RPMI8226 (cell line): ENCODE measurements at places on chromosomes 5 and 9.

- DNase-seq = no peak
These were observed 8.1 kb downstream of the SPRY4 start for GRCh38 chr5:142316681-142317080.

DNA sequence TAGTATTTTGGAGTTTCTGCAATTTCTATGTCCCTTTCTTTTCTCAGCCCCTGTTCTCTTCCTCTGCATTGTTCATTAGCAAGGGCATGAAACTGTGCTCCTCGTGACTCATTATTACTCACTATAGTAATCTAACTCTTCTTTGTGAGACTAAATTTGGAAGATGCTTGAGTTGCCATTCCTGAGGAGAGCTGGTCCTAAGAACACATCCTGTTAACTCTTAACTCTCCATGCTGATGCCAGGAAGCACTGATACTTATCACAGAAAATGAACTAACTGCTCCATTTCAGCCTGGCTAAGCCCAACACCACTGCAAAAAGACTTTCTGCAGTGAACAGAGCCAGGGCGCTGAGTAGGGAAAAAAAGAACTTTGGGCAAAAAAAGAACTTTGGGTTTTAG, 10.6 kb upstream of the CSNK1A1 start:
- DNase-seq = peak; percentile 72

DNA sequence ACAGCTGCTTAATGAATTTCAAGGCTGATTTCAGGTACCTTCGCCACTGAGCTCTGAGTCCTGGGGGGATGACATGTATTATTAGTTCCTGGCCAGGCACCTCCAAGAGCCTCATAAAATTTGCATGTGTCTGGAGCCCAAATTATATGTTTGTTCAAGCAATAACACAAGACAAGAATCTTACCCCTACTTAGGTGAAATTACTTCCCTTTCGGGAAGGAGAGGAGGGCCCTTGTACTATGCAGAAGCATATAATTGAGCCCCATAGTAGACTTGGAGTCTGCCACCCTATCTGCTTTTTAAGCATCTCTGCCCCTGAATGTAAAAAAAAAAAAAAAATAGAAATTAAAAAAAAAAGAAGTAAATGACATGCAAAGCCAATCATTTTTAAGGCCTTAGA, 13.0 kb upstream of the TMEM38B start:
- DNase-seq = no peak

DNA sequence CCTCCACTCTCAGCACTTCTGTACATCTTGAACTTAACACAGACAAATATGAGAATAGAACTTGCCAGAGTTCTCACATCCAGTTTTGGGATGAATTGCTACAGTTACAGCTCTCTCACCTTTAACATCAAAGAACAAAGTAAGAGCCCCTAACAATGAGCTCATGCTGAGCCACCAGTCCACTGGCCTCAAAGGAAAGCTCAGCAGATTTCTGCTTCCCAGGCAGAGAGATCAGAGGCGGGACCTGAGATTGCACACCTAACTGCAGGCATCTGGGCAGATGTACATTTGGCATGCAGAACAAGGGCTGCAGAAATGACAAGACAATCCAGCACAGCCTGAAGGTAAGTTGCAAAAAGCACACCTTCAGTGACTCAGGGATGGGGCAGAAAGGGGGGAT, 300.9 kb downstream of the MRPS30 start:
- no peak for DNase-seq

GRCh38 chr9:7834531-7834930, 35.0 kb upstream of the DMAC1 start:
- DNase-seq = no peak

DNA sequence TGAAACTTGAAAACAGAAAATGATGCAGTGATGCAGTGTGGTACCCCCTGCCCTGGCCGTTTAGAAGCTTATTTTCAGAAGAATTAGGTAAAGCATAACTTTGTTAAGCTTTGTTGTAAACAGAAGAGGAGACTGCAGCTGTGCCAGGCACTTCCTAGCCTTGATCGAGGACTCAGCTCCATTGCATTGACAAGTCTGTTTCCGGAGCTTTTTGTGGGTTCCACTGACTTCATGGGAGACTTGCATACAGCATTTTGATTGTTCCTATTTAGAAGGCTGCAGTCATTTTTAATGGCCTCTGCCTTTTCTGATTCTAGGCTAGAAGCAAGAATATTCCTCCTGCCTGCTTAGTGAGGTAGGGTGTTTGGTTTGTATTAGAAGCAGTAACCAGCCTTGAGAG, 12.3 kb downstream of the MVB12B start:
- no peak for DNase-seq
